ENCODE measurements at places on chromosomes 2 and 18.

GRCh38 chr2:179677077-179677688, 184.2 kb downstream of the ZNF385B start:
- no peak for DNase-seq

DNA sequence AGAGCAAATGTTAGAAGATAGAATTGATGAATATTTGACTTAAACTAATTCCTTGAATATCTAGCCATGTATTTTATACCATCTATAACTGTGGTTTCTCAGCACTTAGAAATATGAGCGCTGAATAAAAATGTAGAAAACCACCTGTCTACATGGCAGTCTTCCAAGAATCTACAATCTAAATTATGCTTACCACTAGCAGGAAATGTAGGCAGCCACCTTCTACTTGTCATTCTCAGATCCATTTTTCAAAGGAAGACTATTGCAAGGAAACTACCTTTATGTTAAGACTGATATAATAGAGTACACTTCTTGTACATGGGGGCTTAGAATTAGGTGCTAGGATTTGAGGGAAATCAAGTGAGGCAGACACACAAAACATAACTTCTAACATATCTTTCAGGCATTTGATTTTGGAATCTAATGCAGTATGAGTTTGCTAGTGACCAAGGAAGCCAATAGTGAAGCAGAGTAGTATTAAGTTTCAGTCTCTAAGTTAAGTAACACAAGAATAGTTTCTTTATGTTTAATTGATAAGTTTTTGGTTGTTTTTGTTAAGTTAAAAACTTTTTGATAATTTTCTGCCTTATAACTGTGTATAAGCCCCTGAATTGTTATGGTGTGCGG, 175.9 kb upstream of the ITGA4 start:
- no peak for DNase-seq

GRCh38 chr2:145909175-145909755, 1389.3 kb upstream of the ZEB2 start:
- DNase-seq = no peak

GRCh38 chr2:241601841-241602240, 35.1 kb downstream of the THAP4 start:
- DNase-seq = no peak

GRCh38 chr2:27621524-27621923, 7.3 kb downstream of the CCDC121 start:
- DNase-seq = no peak

- DNase-seq = no peak
These were observed 8.3 kb upstream of the FMNL2 start for GRCh38 chr2:152326710-152327109.

GRCh38 chr2:892401-892800, 58.2 kb upstream of the SNTG2 start:
- DNase-seq = no peak

- no peak for DNase-seq
These were observed 8.5 kb upstream of the LYPD1 start for GRCh38 chr2:132678483-132678882.

- no peak for DNase-seq
These were observed 2.9 kb downstream of the RNF144A start for GRCh38 chr2:6919901-6920742.

DNA sequence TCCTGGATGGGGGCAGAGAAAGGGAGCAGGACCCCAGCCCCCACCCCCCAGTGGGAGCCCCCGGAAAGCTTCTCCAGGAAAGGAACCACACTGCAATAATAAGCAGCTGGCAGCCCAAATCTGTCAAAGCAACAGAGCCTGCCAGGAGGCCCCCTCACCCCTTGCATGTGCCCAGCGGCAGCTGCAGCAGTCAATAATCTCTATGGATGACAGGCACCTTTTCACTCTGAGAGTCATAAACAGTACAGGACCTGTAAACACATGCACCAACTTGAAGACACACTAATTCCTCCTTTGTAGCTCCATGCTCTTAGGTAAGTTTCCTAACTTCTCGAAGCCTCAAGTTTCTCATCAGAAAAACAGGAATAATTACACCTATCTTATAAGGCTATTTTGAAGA, 26.2 kb upstream of the KDM3A start:
- no peak for DNase-seq

GRCh38 chr2:241763551-241764274, 12.9 kb upstream of the GAL3ST2 start:
- no peak for DNase-seq

Measured in stimulated activated CD8-positive, alpha-beta memory T cell treated with anti-CD3 and anti-CD28 coated beads, Interleukin-4, amount 100 ng/mL, for 48 hours (primary cell).